Posterior cingulate gyrus (tissue), 11 donors: ENCODE measurements at places on chromosomes 13 and 19.

DNA sequence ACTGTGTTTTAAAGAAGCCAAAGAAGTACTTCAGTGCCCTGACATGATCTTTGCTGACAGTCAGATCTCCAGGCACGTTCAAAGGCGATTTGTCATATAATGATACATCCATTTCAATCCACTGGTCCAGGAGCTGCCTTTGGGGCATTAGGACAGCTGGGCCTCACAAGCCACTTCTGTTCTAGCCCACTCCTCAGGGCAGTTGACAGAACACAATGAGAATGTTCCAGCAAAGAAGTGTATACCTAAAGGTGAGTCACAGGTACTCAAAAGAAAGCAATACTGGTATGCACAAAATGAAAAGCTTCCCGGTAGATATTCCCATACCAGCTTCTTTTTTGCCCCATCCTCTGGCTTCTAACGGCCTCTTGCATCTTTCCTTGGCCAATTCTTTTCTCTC, 12.5 kb upstream of the MAP3K10 start:
- DNase-seq: no peak

- no peak for DNase-seq
These were observed 97.0 kb upstream of the ANKRD10 start for GRCh38 chr13:111011899-111012298.

GRCh38 chr13:53068585-53069520, 40.2 kb downstream of the OLFM4 start:
- no peak for DNase-seq

DNA sequence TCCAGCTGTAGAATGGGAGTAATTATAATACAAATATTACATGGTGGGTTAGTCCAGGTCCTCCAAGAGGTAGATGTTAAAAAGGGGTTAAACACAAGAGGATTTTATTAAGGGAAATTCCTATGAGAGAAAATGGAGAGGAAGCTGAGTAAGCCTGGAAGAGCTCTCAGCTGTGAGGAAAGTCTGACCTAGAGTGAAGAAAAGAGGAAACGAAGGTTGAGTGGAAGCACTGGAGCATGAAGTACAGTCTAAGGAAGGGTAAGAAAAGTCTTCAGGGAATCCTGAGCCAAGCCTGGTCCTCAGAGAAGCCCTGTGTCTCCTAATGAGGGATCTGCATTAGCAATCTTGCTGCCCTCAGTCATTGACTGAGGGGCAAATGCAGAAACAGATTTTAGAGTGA, 506.2 kb downstream of the GPC5 start:
- DNase-seq: no peak
